Pulmonary artery endothelial cell (primary cell): ENCODE measurements at places on chromosomes 1 and 21.

DNA sequence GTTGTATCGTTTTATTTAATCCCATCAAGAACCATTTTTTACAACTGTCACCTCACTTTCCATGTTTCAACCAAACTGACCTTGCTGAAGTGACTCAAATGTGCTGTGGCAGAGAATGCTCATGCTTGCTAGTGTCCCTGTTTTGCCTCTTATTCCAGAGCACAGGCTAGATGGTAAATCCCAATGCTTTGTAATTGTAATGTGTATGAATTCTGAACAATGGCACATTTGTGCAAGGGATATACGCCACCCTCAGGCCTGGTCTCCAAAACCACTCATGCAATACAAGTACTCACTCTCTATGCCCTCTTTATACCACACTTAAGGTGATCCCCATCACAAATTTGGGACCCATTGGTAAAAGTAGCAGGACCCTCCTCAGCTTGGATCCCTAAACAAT, 313.6 kb downstream of the HHIPL2 start:
- no peak for DNase-seq

GRCh38 chr1:152186556-152187285, 27.7 kb upstream of the RPTN start:
- DNase-seq = no peak

DNA sequence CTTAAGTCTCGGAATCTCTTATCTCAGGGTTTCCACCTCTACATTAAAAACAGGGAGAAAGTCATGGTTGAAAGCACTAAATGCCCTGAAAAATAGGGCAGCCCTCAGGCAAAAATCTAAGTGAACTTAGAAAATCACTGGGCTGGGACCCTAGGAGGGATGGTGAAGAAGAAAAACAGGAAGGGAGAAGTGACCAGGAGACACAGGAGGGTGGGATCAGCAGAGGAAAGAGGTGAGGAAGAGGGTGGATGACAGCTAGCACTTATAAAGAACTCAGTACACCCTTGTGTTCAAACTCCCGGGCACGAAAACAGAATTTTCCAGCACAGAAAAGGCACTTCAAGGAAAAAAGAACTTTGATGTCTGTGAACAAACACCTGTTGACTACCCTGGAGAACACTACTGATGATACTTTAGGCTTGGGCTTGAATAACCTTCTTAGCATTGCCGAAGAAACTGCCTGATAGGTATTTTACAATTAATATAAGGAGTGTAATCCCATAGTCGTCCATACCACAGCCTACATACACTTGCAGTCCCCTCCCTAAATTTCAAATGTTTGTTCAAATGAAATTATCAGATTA, 2.0 kb downstream of the CHML start:
- no peak for DNase-seq

DNA sequence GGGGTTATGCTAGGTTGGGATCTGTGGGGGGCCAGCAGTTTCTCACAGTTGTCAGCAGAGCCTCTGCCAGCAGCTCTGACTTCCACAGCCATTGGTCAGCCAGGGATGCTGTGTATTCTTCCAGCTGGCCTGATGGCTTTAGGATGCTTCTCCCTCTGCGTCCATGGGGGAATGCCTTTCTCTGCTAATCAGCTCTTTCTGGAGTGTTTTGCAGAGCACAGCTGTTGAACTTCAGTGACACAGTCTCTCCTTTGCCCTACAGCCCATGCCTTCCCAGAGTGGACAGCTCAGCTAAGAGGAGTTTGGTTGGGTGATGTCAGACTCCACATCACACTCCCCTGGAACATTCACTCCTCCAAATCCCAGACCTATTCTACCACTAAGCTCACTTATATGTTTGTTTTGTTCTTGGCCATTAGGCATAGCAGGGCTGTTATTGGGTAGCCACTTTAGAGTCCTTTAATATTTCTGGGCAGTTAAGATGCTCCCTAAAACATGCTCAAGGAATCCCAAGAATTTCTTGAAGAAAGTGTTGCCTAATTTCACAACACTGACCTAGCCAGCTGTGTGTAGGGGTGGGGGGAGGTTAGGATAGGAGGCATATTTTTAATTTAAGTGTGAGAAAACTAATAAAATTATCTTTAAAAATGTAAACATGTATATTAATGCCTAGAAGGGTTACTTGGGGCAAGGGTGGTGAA, 75.3 kb upstream of the KIAA0040 start:
- DNase-seq = no peak

DNA sequence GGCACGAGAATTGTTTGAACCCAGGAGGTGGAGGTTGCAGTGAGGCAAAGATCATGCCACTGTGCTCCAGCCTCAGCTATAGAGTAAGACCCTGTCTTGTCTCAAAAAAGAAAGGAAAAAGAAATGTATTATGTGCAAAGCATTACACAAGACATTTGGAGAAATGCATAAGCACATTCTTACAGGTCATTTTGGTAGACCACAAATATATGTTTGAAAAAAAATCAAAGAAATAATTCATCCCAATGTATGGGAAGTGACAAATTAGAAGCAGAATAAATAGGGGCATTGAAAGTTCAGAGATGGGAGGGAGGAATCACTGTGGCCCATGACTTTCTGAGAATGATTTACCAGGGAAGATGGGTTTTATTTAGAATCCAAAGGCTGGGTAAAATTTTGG, 283.5 kb upstream of the ADAMTS5 start:
- DNase-seq = no peak

DNA sequence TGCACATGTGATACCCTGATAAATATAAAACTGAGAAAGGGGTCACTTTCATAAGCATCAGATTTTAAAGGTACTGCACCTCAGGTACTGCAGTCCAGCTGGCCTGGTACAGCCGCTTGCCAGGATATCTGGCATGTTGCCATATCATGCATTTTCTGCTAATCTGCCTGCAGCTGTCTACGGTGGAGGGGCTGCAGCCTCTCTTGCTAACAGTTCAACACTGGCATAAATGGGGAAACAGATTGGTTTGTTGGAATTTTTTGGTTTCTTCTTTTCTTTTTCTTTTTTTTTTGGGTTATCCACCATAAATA, 71.5 kb downstream of the MIS18A start:
- DNase-seq = no peak

GRCh38 chr1:167473761-167474160, 44.6 kb downstream of the CD247 start:
- DNase-seq = no peak
